ENCODE measurements at places on chromosomes 3 and 15.

DNA sequence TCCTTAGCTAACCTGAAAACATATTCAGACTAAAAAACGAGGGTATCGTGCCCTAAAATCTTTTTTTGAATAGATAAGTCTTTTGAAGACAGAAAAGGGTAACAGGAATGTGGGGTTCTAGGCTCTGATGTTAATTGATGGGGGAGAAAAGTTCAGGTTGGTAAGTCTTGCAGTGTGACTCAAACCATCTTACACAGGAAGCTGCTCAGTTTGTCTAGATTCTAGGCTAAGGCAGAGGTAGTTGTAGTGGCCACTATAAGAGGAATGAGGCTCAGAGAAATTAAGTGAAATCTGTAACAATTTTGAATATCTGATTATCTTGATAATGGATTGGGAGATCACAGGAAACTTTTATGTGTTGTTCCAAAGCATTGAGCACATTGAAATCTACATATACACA lies 267.9 kb downstream of the PDCD6IP start:
- DNase-seq, result no peak

- no peak for DNase-seq
Measured at GRCh38 chr3:142886940-142887339, 1.9 kb downstream of the PCOLCE2 start.

DNA sequence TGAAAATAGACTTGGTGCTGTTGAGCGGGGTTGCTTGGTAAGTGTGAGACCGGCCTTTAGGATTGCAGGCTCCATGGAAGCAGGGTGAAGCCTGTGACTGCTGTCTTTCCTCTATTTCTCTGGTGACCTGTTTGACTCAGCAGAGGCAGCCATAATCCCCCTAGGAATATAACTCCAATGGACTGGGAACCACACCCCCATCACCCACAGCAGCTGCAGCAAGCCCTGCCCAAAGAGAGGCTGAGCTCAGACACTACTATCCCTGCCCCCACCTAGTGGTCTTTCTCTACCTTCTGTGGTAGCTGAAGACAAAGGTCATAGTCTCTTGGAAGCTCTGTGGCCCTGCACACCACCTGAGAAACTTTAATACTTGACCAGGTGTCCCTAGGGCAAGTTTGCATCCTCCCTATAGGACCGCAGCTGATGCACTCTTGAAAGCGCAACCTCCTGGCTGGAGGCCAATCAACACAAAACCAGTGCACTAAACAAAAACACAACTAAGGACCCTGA lies 133.6 kb upstream of the MRPL3 start:
- no peak for DNase-seq

- DNase-seq, result no peak
Measured at GRCh38 chr15:85474700-85475316, 94.4 kb downstream of the AKAP13 start.

- no peak for DNase-seq
Measured at GRCh38 chr3:24242012-24242698, 252.5 kb downstream of the THRB start.

GRCh38 chr15:44623178-44623577 lies 40.3 kb downstream of the SPG11 start:
- DNase-seq, result no peak

GRCh38 chr15:85289677-85290365 lies 90.6 kb upstream of the AKAP13 start:
- no peak for DNase-seq

DNA sequence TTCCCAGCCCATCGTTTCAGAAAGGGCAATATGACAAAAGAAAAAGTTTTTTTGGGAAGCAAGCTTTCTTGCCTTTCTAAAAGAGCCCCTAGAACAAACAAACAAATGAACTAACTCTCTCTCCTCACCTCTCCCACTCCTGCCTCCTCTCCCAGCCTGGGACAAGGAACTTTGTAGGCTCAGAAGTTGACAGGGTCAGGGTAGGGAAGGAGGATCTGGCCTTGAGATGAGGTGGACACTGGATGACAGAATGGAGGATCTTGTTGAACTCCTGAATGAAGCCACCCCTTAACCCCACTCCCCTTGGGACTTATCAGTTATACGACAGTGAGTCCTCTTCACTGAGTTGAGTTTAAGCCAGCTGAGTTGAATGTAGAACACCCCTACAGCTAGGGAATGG lies 1.6 kb upstream of the ITGA11 start:
- DNase-seq, result no peak

GRCh38 chr3:164417955-164418354 lies 660.3 kb downstream of the SI start:
- DNase-seq, result no peak

DNA sequence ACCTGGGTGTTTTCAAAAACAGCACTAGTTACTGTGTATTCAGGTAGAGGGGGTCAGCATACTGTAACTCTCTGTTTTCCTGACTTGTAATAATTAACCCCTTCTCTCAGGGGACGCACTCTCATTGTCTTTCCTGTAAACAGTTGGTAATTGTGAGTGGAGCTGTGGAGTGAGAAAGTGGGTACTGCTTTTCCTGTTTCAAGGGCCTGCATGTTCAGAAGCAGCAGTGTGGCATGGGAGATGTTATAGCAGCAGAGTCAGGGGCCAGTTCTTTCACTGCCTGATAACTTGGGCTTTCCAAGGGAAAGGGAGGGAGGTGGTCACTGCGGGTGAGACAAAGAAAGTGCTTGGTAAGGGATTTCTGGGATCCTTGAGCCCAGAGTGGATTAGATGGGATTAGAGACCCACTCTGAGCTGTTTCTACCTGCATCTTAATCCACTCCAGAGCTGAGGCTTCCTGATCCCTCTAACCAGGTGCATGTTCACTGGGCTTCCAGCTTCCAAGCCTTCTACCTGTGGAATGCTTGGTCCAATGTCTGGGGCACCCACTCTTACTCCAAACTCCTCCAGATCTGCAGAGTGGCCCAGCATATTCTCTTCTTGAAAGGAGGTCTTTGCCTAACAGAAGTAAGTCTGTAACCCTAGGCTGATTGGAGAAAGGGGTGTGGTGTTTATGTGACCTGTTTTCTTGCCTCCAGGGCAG lies 105.2 kb downstream of the RPLP1 start:
- DNase-seq, result no peak
